ENCODE measurements at places on chromosomes 13 and 19. TPM values are rescaled to one million over a fixed set of nuclear protein-coding genes. Genes with fewer than 3 reads are reported as not detected.

The CD79A gene
- under 0.01 TPM for total RNA-seq

The PSG6 gene
- total RNA-seq = 0.17 TPM

The ZFP36 gene
- total RNA-seq = 3.1 TPM

The ZNF497 gene
- total RNA-seq = 2.5 TPM

The SGCG gene
- total RNA-seq = 1.5 TPM

The SIGLECL1 gene
- total RNA-seq = not detected

The KANK3 gene
- total RNA-seq = 0.26 TPM

The TPTE2 gene
- not detected for total RNA-seq

The CPAMD8 gene
- 0.51 TPM for total RNA-seq

The KCNN4 gene
- 0.83 TPM for total RNA-seq

The SHANK1 gene
- 1.8 TPM for total RNA-seq

The ZNF136 gene
- total RNA-seq = 9.2 TPM

The SLC10A2 gene
- total RNA-seq = not detected

The TEX30 gene
- total RNA-seq = 11.9 TPM

The PRX gene
- total RNA-seq = 3.6 TPM

The FFAR2 gene
- not detected for total RNA-seq

The ZNF491 gene
- total RNA-seq = 5.8 TPM

The SLC27A5 gene
- 6.7 TPM for total RNA-seq

The SLC17A7 gene
- not detected for total RNA-seq

The FPR3 gene
- total RNA-seq = under 0.01 TPM

The DOCK9 gene
- total RNA-seq = 18.2 TPM

The PALM3 gene
- total RNA-seq = 1.3 TPM

The EFNA2 gene
- 0.17 TPM for total RNA-seq

The ZNF415 gene
- total RNA-seq = 11.8 TPM

The ZNF816 gene
- total RNA-seq = 10.1 TPM

The CRB3 gene
- total RNA-seq = 0.17 TPM

The ATP4A gene
- not detected for total RNA-seq

The ZNF541 gene
- total RNA-seq = not detected

The PROZ gene
- total RNA-seq = not detected

The MAP2K2 gene
- 159 TPM for total RNA-seq

The LILRA5 gene
- not detected for total RNA-seq

The PRSS57 gene
- not detected for total RNA-seq

The CC2D1A gene
- 5.1 TPM for total RNA-seq

The ODAD3 gene
- 0.26 TPM for total RNA-seq

The POU4F1 gene
- not detected for total RNA-seq

The IGFLR1 gene
- 0.51 TPM for total RNA-seq

The GSX1 gene
- not detected for total RNA-seq

The C1QTNF9 gene
- under 0.01 TPM for total RNA-seq

The ADGRE3 gene
- total RNA-seq = not detected

The RAB8A gene
- 77.6 TPM for total RNA-seq

The PRTN3 gene
- total RNA-seq = not detected

The ZIM2 gene
- not detected for total RNA-seq

The VSTM2B gene
- not detected for total RNA-seq

The APOC1 gene
- total RNA-seq = 8.0 TPM

The USHBP1 gene
- total RNA-seq = not detected

The CYP2F1 gene
- not detected for total RNA-seq

Data from fibroblast of lung (primary cell).